ENCODE measurements at places on chromosomes 11 and 22. TPM values are rescaled to one million over a fixed set of nuclear protein-coding genes. Genes with fewer than 3 reads are reported as not detected.

DNA sequence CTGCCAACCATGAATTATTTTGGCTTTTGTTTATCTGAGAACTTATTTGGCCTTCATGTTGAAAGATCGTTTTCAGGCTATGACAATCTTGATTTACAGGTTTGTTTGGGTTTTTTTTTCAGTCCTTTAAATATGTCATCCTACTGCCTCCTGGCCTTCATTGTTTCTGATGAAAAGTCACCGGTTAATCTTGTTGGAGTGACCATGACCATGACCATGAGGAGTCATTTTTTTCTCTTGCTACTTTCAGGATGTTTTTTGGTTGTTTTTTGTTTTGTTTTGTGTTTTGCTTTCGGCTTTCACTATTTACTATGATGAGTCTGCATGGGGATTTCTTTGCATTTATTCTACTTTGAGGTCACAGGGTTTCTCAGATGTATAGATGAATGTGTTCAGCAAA, 81.6 kb downstream of the BRD1 start:
- no peak for DNase-seq

DNA sequence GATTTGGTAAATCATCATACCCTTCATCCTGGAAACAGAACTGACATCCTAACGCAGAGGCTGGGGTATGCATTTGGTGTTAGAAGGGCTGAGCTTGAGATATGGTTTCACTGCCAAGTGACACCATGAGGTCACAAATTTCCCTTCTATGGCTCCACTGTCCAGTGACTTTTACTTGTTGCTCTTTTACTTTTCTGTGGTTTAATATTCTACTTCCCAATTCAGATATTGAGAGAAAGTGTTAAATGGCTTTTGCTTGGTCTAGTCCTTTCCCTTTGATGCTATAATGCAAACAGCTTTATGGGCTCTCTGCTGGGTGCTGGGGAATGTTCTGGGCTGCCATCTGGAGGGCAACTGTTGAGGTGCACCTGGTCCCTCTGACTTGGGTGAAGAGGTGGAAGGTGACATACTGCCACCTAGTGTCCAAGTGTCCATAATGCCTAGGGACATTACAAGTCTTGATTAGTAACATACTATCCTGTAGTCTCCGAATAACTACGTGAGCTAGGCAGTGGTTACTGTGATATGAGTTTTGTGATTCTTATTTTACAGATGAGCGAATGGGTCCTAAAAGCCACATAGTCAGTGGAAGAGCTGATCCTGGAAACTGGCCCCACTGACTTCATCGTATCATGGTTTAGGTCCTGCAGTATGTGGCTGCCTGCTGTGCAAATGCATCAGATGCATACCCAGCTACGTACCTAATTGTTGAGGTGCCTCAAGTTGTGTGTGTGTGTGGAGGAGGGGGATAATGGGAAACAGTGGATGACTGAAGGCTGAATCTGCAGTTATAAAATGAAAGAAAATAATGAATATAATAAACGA, 149.1 kb upstream of the RAG2 start:
- peak; percentile 70 for DNase-seq

DNA sequence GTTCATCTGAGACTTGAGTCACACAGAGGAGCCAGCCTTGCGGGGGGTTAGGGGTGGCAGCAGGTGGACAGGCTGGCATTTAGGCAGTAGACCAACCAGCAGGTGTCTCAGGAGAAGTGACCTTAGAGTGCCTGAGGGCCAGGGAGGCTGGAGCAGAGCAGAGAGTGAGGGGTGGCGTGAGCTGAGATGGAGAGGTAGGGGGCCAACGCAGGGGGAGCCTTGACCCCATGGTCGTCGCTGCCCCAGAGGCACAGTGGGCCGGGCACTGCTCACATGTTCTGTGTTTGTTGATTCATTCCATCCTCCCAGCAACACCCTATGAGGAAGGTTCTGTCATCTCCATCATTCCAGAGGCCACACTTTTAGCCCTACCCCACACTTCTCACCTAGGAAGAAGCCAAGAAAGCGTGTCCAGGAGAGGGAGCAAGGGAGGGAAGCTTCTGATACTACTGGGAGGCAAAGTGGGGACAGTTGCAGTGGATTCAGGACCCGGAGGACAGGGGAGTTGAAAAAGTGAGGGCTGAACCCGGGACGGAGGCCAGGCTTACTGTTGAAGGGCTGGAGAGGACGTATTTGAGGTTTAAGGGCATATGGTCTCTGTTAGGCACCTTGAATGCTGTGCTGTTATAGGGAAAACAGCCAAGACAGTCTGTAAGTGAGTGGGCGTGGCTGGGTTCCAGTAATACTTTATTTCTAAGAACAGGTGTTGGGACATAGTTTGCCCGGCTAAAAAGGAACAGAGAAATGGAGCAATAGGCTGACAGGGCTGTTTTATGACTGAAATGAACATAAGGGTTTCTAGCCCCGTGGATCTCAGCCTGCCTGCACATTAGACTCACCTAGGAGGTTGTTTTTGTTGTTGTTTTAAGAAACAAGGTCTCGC, 7.3 kb downstream of the SART1 start:
- DNase-seq: no peak

- no peak for DNase-seq
These were observed 16.0 kb upstream of the PICK1 start for GRCh38 chr22:38040953-38041759.

DNA sequence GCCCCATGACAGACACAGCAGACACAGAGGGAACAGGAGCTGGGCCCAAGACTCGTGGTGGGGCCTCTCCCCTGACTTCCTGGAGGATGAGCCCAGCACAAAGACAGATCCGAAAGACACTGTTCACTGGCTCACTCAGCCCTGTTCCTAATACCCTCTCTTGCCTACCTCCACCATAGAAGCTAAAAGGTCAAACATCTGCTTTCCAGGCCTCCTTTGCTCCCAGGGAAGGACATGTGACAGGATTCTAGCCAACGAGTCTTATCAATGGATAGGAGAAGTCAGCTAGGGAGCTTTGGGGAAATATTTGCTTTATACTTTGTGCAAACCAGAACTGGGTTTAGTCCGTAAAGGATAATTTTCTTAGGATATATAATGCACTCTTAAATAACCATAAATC, 8.4 kb upstream of the CLMP start:
- DNase-seq: no peak

GRCh38 chr11:130180491-130180890, 20.9 kb downstream of the ST14 start:
- no peak for DNase-seq

GRCh38 chr11:34155757-34156062, 50.3 kb downstream of the NAT10 start:
- no peak for DNase-seq

- DNase-seq: no peak
These were observed 252.0 kb downstream of the BRD1 start for GRCh38 chr22:49575703-49576081.

DNA sequence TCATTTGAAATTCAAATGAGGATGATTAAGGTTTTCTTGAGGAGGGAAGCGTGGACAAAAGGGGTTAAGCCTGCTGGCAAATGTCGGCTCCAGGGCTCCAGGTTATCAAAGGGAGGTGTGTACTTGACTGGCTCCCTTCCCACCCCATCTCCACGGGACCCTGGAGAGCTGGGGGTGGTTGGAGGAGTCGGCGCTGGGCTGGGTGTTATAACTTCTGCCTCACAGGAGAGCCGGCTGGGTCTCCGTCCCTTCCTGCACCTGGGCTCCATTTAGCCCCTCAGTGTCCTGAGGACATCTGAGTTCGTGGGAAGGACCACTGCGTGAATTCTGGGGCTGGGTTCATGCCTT, 15.6 kb downstream of the POU2F3 start:
- DNase-seq: no peak

GRCh38 chr22:19709063-19709769, 5.1 kb upstream of the SEPTIN5 start:
- DNase-seq: no peak

GRCh38 chr11:120222916-120223315, 12.1 kb downstream of the OAF start:
- no peak for DNase-seq

DNA sequence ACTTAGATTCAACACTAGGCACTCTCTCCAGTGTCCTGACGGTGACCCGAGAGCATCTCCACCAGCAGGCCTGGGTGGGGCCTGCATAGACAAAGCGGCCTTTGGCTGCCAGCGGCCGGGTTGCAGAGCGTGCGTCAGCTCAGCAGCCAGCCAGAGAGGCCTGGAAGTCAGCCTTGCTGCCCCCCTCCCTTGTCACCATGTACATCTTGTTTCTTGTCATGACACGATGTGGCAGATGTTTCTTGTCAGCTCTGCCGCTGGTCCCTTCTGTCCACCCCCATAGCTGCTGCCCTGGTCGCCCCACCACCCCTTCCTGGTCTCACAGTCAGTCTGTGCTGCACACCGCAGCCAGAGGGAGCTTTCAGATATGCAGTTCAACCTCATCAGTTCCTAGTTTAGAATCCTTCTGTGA, 33.1 kb upstream of the CBX7 start:
- no peak for DNase-seq

DNA sequence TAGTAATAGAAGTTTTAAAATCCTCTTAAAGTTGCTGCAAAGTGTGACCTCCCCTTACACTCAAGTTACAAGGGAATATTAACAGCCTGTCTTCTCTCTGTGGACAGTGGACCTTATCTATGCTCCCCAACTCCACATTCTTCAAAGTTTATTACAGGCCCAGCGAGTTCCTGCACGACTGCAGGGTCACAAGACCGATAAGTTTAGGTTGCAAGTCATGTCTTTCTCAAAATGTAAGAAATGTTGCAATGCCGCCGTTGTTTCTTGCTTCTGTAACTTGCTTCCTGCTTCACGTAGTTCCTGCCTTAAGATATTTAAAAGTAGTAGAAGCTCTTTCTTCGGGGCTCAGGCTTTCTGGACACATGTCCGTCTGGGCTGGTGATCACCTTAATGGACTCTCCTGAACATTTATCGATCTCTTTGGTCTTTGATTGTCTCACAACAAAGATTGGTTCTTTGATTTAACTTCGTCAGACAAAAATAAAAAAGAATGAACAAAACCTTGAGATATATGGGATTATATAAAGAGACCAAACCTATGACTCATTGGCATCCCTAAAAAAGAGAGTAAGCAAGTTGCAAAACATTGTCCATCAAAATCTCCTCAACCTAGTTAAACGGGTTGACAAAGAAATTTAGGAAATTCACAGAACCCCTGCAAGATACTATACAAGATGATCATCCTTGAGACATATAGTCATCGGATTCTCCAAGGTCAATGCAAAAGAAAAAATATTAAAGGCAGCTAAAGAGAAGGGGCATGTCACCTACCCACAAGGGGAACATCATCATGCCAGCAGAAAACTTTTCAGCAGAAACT, 45.4 kb upstream of the GLYAT start:
- no peak for DNase-seq

DNA sequence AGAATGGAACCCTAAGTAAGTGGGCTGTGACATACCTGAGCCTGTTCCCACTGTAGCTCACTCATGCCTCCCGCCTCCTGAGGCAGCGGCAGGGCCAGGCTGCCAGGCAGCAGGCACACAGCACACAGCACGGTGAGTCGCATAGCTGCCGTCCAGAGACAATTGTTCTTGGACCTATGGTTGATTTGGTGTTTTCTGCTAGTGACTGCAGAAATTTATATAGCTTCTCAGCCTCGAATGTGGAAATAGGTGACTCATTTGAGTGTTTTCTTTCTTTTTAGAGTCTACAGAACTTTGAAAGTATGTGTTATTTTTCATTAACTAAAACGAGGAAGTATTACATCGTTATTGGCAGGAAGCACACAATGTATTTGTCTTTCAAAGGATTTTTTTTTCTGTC, at the start of gene MMP7:
Gene MMP7, minus strand, starts transcription at position 190 of the 400 bp plus-strand sequence. Its CDS starts 47 bp downstream, at position 143.
- no peak for DNase-seq

GRCh38 chr11:33857933-33858371, 33.9 kb downstream of the LMO2 start:
- DNase-seq: peak; percentile 62

DNA sequence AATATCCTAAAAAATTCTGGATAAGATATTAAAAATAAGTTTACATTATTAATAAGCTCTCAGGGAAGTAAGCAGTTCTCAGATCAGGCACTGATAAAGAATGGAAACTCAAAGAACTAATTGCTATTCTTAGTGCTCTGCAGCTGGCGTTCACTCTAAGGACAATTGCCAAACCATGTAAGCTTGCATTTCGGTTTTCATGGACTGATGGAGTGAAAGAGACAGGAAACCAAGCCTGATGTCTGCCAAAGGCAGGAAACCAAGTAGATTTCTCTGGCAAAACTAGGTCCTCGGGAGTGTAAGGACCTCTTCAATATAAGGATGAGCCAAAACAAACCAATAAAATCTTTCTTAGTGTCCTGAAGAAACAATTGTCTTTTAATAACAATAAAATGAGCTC, 355.2 kb downstream of the RAB38 start:
- DNase-seq: no peak

DNA sequence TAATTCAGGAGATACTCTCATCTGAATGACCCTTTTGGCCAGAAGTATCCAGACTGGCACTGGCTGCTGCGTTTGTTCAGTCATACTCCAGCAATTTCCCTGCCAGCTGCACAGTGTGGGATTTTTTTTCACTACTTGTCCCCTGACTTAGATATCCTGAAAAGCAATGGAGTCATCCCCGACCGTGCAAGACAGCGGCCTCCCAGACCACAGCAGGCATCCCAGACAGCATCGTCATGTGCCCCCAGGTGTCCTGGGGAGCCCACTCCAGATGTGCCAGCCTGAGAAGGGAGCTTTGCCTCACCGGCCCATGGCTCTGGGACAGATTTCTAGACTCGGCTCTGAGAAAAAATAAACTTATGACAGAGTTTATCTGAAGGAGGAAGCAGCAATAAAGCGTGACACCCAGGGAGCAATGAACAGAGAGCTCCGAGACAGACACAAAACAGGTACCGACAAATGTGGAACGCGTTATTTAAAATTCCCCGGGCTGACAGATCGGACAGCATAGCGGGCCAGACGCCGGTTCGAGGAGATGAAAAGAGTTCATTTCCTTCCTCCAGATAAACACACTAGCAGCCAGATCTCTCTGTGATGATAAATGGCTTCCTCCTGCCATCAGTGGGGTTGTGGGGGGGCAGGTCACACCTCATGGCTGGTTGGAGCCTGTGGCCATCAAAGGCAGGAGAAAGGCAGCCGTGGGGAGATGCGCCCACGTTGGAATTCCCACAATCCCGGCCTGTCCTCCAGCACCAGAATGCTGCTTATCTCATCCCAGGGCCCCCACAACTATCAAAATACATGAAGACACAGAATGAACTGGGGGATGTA, 106.4 kb upstream of the FGF3 start:
- DNase-seq: no peak

GRCh38 chr11:95231881-95232605, 1.0 kb upstream of the SESN3 start:
- DNase-seq: peak; percentile 65

GRCh38 chr11:70671083-70671482, 272.8 kb downstream of the CTTN start:
- DNase-seq: no peak

Gene BIRC3
- total RNA-seq: 131 TPM

Gene F2
- not detected for total RNA-seq

Gene MIOX
- total RNA-seq: 0.25 TPM

Gene PGA4
- total RNA-seq: not detected

Gene MLC1
- 0.29 TPM for total RNA-seq

Gene SYCE3
- 0.80 TPM for total RNA-seq

Gene SPI1
- total RNA-seq: 0.20 TPM

Gene KRTAP5-7
- not detected for total RNA-seq

Gene NXPE2
- total RNA-seq: not detected

Gene BLID
- not detected for total RNA-seq

Gene OR6T1
- total RNA-seq: not detected

Gene PLAAT3
- total RNA-seq: 9.4 TPM

Data from activated naive CD4-positive, alpha-beta T cell treated with anti-CD3 and anti-CD28 coated beads, Interleukin-2, amount 50 U/mL, for 72 hours (primary cell).